Kidney (tissue), 22 donors: ENCODE measurements at places on chromosomes 16 and 17. TPM values are rescaled to one million over a fixed set of nuclear protein-coding genes. Genes with fewer than 3 reads are reported as not detected.

- H3K27ac ChIP-seq: no peak overlapping the region
- no peak overlapping the region for H3K4me3 ChIP-seq
- DNase-seq: no peak
- no peaks in the 10 kb centered on the region for H3K27me3 ChIP-seq
- no peaks in the 10 kb centered on the region for H3K4me1 ChIP-seq
These were observed 150.1 kb downstream of the SHISA6 start for GRCh38 chr17:11391134-11391533.

GRCh38 chr17:33664116-33664840, 371.2 kb upstream of the ASIC2 start:
- no peak overlapping the region for H3K27ac ChIP-seq
- no peaks in the 10 kb centered on the region for H3K4me1 ChIP-seq
- no peak overlapping the region for H3K4me3 ChIP-seq
- H3K36me3 ChIP-seq: no peaks in the 10 kb centered on the region

ABCC6 gene
- 7.5 TPM for total RNA-seq

SCGB1C2 gene
- total RNA-seq: not detected
